ENCODE measurements at places on chromosomes 4 and X.
A peak's percentile ranks its signal among the peaks of the same experiment; 100 is the strongest.

GRCh38 chr4:183961795-183962194 lies 56.7 kb downstream of the STOX2 start:
- no peak for DNase-seq

- no peak for DNase-seq
Observed at GRCh38 chrX:153638041-153638371, 9.0 kb upstream of the DUSP9 start.

- DNase-seq = no peak
Observed at GRCh38 chr4:97270051-97270450, 873.2 kb downstream of the STPG2 start.

GRCh38 chrX:110665223-110666002 lies 130.2 kb downstream of the CHRDL1 start:
- DNase-seq = no peak

- no peak for DNase-seq
Observed at GRCh38 chr4:71460371-71460770, 121.6 kb downstream of the SLC4A4 start.

DNA sequence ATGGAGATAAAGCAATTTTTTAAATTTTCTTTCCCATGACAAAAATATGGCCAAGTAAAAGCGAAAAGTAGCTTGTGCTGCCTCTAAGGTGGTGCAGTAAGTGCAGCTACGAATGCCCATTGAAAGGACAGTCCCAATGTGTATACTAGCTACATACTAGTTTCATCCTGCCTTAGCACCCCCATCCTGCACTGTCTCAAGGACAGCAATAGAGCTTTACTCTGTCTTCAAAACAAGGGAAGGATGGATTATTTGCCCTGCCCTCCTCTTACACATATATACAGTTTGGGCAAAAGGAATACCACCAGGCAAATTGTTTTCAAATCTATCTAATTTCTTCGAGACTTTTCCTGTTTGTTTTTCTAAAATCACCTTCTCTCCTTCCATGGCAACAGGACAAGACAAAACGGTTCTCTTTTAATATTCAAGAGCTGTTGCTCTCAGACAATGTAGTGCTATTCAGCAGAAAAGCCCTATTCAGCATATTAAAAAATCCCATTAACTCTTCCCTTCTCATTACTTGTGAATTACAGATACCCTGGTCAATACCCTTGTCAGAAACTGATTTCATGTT lies 75.1 kb upstream of the SLC7A11 start:
- DNase-seq = no peak

DNA sequence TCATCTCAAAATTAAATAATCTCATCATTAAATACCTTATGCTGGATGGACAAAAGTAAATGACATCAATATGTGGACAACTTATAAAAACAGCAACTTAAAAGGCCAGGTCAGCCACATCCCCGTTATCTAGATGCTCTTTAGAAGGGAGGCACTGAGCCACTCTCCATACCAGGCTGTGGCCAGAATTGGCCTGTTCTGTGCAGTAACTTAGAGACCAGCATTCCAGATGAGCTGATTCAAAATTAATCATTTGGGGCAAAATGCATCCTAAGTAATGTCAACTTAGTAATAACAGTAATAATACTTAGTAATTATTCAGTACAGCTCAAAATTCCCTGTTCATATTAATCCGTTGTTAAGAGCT lies 373.6 kb downstream of the FBXW7 start:
- no peak for DNase-seq

GRCh38 chr4:100166297-100167039 lies 23.8 kb downstream of the DDIT4L start:
- no peak for DNase-seq

GRCh38 chrX:131782646-131783045 lies 238.8 kb downstream of the OR13H1 start:
- no peak for DNase-seq

- no peak for DNase-seq
Observed at GRCh38 chr4:30770049-30770549, 49.9 kb downstream of the PCDH7 start.

DNA sequence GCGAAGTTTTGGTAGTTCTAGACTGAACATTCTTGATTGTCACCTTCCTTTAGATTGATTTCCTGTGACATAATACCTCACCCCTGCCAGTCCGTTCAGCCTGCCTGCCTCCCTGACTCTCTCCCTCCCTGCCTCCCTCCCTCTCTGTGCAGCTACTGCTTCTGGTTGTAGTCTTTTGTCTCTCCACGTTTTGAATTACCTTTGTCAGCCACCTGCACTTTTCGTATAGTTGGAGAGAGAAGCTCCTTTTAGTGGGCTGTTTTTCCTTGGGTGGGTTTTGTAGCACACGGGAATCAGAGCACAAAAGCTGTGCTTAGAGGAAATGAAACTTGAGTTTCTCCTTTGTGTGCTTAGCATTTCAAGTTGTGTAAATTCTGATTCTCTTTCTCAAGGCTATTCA lies 32.6 kb upstream of the MSMO1 start:
- DNase-seq = no peak

- no peak for DNase-seq
Observed at GRCh38 chr4:168619266-168619631, 122.4 kb downstream of the PALLD start.

- no peak for DNase-seq
Observed at GRCh38 chr4:34181311-34181841, 2062.9 kb downstream of the ARAP2 start.

GRCh38 chr4:13597604-13598003 lies 29.9 kb downstream of the BOD1L1 start:
- no peak for DNase-seq

DNA sequence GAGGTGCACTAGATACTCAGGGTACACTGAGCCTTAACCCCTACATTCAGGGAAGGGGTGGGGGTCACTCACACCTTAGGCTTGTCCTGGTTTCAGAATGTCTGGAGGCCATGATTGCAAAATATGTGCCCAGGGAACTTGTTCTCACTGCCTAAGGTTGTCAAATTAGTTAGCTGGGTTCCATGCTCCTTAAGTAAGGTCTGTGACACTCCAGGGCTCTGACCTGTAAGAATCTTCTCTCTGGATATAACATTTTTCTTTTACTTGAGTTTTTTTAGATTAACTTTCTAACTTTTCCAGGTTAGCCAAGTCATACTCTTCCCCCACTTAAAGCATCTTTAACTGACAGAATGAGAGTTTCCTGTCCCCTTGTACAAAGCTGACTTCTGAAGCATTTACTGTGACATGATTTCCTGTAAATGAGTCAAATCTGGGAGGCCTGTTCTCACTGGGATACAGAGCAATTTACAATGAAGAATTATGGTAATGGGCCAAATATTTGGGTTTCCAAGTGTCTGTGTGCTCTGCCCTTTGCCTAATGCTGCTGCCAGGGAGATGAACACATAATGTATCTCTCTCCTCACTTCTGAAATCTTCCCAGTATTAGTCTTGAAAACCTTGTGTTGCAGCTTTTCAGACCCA lies 101.7 kb downstream of the GATB start:
- DNase-seq = no peak

GRCh38 chrX:39852491-39852890 lies 245.3 kb downstream of the BCOR start:
- DNase-seq = no peak

- no peak for DNase-seq
Observed at GRCh38 chr4:163600727-163601126, 106.2 kb downstream of the TMA16 start.

- DNase-seq = no peak
Observed at GRCh38 chr4:66062921-66063320, 392.6 kb upstream of the EPHA5 start.

DNA sequence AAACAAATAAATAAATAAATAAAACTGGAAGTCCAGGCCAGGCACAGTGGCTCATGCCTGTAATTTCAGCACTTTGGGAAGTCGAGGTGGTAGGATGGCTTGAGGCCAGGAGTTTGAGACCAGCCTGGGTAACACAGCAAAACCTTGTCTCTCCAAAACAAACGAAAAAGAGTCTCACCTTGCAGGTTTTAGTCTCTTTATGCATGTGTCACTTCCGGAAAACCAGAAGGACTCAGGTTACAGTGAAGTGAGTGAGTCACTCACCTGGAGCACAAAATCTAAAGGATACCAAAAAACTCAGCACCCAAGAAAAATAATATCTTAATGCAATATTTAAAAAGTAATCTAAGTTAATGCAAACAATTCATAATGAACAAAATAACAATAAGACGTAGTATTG lies 20.1 kb upstream of the SLC34A2 start:
- DNase-seq = no peak

GRCh38 chr4:35771571-35771970 lies 472.7 kb downstream of the ARAP2 start:
- no peak for DNase-seq

DNA sequence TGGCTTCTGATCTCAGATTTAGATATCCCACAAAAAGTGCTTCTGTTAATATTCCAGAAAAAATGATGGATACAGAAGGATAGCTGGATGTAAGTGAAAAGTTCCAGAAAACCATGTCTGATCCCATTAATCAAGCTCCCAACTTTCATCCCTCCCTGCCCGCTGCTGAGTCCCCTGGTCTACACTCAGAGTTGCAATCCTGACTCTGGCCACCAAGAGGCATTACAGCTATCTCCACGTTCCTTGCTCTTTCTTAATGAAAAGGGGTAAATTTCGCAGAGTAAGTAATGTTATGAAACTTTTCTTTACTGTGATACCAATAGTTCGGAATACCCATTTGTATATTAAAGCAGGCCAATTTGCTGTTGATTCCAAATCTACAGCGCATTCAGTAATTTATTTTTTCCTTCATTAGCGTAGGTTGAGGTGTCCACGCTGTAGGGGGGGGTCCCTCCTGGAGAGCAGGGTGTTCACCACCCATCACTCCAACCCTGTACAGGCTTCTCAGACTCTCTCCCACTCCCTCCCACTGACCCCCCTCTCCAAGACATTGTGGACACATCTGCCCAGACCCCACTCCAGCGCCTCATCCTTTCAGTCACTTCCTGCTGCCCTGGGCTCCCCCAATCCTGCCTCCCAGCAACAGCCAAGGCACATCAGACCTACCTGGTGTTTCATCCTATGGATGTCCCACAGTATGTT lies 55.1 kb downstream of the RAB40A start:
- DNase-seq = peak; percentile 24

GRCh38 chr4:117664706-117665444 lies 369.4 kb upstream of the NDST3 start:
- DNase-seq = no peak

DNA sequence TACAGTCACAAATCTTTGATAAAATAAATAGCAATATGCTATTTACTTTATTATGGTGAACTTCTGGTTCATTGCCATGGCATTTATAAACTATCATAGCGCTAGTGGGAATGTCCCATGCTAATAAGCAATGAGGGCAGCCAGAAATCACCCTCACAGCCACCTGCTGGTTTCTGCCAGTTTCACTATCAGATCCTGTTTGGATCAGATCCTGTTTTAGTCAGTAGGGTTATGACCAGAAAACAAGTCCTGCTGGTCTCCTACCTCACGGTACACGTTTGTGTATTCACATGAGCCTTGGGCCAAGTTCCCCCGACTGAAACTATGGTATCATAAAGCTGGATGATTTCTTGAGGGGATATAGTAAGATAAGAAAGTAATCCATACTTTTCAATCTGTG lies 17.7 kb downstream of the FOXR2 start:
- DNase-seq = no peak

DNA sequence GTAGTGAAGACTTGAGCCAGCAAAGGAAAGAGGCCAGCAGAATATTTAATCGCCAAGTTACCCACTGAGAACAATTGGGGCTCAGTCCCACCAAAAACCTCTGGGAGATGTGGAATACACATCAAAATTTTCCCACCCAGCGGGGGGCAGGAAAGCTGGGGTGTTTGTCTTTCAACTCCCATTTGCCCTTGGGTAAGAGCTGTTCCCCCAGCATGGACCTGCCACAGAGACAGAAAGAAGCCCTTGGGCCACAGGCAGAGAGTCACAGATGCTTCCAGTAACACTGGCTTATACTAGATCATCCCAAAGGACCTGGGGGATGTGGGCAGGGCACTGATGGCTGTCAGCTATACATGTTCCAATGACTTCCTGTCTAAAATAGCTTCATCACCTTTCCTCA lies 18.9 kb upstream of the FBXW7 start:
- DNase-seq = no peak

GRCh38 chrX:135652602-135653001 lies 60.8 kb upstream of the CT45A1 start:
- no peak for DNase-seq

GRCh38 chrX:38363046-38363445 lies 10.6 kb downstream of the OTC start:
- DNase-seq = no peak

DNA sequence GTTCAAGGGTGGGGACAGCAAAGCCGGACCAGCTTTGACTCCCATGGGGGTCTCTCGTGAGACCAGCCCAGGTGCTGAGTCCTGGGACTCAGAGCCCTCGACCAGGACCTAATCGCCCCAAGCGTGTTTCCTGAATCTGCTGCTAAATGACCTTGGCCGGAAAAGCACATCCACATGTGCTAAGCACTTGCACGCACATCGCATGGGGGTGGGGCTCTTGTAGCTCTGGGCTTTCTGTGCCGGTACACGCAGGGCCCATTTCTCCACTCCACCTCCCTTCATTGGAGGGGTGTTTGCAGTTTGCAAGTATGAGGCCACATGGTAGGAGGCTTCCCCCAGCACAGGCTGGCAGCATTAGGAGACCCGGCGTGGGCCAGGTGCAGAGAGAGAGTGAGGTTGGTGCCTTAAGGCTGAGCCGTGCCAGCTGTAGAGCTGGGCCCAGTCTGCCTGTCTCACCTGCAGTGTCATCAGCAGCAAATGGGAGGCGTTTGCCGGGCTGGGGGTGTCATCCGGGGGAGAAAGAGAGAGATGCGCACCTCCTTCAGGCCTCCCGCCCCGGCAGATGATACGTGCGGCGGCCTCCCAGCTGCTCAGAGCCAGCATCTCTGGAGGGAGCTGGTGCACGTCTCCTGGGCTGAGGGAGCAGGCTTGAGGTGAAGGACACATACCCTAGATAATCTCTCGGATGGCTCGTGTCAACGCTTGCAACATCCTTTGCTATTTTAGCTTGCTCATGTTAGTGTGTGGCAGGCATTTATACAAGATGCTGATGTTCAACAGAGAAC lies 45.2 kb upstream of the CLCN4 start:
- peak; percentile 56 for DNase-seq

DNA sequence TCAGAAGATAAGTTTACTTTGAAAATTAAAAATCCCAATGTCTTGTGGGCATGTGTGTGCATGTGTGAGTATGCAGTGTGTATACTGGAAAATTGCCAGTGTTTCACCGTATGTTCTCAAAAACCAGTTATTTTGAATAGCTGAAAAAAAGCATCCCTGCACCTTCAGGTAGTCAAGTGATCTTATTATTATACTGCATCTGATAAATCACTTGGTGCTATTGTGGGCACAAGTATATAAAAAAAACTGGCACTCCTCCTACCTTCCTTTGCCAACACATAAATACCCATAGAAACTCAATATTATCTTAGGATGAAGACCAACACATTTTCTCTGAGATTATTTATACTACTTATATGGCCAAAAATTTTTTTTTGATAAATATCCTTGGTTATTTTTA lies 91.5 kb upstream of the MAP9 start:
- DNase-seq = no peak

GRCh38 chr4:185143601-185143969 lies 519 bp downstream of the SLC25A4 start:
- no peak for DNase-seq
